Lower lobe of right lung (tissue), 2 donors: ENCODE measurements at places on chromosomes 2 and 18.

DNA sequence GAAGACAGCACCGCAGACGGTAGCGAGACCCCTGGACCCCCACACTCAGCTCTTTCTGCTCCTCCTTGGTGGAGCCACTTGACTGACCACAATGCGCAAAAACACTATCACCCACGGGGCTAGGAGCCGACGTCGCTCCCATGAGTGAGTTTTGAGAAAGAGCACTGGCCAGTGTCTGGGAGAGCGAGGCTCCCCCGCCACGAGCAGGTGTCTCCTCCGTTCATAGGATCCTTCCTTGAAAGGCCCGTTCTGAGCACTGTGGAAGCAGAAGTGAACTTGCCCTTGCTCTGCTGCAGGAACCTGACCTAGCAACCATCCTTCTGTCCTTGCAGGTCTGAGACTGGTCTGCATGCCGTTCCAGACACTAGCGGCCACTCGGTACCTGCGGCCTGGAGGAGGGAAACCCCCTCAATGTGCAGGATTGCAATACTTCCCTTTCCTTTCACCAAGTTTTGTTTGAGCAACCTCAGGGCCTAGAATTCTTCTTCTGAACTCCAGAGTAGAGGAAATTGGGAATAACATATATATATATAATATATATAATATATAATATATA lies 12.9 kb upstream of the ZNF516 start:
- DNase-seq, result no peak

GRCh38 chr2:160062292-160063005 lies at the start of gene PLA2R1:
Gene PLA2R1, minus strand, starts transcription at chr2:160062615. Its CDS starts 212 bp downstream, at chr2:160062403.
- DNase-seq, result peak; percentile 57

GRCh38 chr2:121049950-121050585 lies 234.9 kb downstream of the TFCP2L1 start:
- no peak for DNase-seq

DNA sequence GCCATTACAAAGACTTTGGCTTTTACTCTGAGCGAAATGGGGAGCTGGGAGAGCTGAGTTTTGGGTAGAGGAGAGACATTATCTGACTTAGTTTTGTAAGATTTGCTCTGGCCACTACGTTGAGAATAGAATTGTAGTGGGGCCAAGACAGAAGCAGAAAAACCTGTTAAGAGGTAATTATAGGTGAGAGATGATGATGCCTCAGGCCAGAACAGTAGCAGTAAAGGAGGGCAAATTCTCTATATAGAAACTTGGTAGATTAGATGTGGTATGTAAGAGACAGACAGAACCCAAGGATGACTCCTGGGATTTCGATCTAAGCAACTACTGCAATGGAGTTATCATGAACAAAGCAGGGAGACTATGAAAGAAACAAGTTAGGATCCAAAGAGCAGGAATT lies 17.4 kb upstream of the CREB1 start:
- no peak for DNase-seq

GRCh38 chr2:188085421-188085820 lies 206.3 kb upstream of the GULP1 start:
- no peak for DNase-seq

DNA sequence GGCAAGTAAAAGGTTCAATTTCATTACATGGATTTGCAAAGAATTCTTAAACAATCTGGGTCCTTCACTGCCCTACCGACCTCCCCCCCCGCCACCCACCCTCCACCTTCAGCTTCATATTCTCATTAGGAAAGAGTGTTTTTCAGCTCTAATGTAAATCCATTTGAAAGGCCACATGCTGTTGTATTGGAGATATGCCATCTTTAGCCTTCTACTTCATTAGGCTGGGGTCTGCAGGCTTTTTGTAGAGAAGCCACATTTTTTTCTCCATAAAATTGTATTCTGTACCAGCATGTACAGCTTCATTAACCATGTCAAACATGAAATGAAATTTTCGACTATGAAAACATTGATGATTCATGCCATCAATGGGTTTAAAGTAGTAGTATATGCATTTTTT lies 42.8 kb upstream of the THUMPD2 start:
- no peak for DNase-seq

- DNase-seq, result no peak
Measured at GRCh38 chr2:160609346-160609745, 115.7 kb upstream of the RBMS1 start.

GRCh38 chr2:174553811-174554493 lies 43.7 kb downstream of the WIPF1 start:
- no peak for DNase-seq

- no peak for DNase-seq
Measured at GRCh38 chr2:27135478-27135955, 1.1 kb upstream of the PREB start.

DNA sequence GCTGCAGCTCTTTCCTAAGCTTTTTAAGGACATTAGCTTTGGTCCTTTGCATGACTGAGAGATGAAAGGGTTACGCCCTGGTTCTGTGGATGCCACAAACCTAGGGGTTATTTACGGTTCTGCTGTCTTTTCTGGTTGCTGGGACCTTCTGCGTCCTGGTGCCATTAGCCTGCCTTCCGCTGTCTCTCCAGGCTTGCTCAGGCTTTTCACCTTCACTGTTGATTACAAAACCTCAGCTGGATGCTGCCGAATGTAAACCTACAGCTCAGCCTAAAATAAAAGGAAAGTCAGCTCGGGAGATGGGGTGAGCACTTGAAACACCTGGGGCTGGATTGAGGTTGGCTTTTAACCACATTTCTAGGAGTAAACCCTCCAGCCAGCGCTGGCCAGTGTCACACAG lies 130.9 kb upstream of the ARHGAP28 start:
- no peak for DNase-seq
